ENCODE measurements at places on chromosomes 7 and 10.
A peak's percentile ranks its signal among the peaks of the same experiment; 100 is the strongest.

DNA sequence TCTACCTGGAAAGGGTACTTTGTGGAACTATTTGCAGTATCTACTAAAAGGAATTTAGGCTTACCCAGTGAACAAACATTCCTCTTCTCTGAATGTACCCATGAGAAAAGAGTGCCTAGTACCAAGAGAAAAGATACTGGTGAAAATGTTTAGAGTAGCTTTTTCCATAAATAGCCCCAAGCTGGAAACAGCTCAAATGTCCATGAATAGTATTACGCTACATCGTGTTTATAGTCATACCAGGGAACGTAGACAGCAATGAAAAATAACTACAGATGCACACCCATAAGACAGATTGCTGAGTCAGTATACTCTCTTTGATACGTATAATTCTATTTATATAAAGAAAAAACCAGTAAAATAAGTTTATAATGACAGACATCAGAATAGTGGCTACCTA, 285.9 kb downstream of the KLF6 start:
- peak; percentile 73 for DNase-seq

- no peak for DNase-seq
These were observed 13.5 kb downstream of the OR9A2 start for GRCh38 chr7:143013473-143013872.

- DNase-seq = peak; percentile 64
These were observed 23.6 kb downstream of the ST8SIA6 start for GRCh38 chr10:17430647-17431355.

GRCh38 chr10:73509695-73510094, 13.9 kb upstream of the PPP3CB start:
- no peak for DNase-seq

GRCh38 chr7:123682690-123683089, 27.0 kb downstream of the LMOD2 start:
- no peak for DNase-seq

DNA sequence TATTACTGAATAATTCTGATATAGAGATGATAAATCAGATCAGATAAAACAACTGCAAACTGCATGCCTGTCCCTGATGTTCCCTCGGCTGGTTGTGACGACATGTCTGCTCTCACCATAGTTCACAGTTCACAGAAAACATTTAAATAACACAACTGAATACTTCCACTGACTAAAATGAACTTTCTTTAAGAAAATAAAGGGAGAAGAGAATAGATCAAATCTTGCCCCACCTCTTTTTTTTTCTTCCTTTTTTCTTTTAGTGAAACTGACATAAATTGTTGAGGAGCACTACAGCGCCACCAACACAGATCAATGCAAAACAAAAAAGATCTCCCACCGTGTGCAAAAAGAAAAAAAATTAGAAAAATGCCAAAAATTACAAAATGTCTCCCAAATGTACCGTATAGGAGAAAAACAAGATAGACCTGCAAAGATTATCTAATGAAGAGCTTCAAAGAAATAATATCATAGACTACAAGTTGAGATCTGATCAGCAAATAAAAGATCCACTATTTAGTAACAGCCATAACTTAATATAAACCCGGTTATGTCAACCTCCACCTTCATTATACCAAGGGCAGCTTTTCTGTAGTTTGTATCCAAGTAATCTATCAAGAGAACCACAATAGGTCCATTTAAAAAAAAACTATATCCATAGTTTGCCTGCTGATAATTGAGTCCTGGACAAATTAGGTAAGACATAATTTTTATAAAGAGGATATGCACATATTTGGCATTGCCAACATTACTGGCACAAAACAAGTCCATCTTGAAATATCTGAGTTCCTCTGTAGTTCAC, 30.7 kb upstream of the EPC1 start:
- DNase-seq = no peak

DNA sequence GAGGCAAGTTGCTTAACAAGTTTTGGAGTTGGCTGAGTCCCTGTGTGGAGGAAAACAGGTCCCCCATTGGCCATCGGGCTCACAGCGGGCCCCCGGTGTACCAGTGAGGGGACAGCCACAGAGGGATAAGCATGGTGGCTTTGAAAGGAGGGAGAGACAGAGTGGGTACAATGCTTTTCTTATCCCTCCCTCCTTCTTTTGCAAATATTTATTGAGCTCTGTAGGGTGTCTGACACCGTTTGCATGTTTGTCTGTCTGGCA, 2.8 kb downstream of the HTRA1 start:
- DNase-seq = no peak
